Kidney glomerular epithelial cell (primary cell): ENCODE measurements at places on chromosomes 1 and 21.

DNA sequence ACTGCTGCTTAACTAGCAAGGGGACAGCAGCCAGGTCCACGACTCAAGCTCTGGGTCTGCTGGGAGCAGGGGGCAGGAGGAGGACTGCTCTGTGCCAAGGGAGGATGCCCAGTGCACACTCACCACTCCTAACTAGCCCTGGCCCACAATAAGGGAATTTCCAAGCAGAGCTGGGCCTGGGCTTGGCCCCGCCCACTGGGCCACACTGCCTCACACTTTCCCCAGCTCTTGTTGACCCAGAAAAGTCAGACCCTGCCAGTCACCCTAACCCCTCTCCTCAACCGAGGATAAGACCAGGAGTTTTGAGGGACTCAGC lies 18.7 kb downstream of the SLC9A1 start:
- DNase-seq: peak; percentile 31

- no peak for DNase-seq
These were observed 547.2 kb downstream of the PLPP3 start for GRCh38 chr1:56032096-56032676.

DNA sequence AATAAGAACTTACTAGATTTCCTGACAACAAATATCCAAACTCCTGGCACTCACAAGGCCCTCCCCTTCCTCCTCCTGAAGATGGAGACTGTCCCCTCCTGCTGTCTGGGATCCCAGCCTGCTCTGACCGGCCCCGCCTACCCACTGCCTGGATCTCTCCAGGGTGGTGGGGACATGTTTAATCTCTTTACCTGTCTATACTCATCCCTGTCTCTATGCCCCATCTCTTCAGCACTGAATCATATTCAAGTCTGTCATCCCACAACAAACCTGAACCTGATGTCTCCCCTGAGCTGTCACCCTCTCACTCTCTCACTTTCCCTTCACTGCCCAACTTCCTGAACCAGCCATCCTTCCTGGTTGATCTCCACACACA lies 22.1 kb downstream of the MATN1 start:
- DNase-seq: no peak

DNA sequence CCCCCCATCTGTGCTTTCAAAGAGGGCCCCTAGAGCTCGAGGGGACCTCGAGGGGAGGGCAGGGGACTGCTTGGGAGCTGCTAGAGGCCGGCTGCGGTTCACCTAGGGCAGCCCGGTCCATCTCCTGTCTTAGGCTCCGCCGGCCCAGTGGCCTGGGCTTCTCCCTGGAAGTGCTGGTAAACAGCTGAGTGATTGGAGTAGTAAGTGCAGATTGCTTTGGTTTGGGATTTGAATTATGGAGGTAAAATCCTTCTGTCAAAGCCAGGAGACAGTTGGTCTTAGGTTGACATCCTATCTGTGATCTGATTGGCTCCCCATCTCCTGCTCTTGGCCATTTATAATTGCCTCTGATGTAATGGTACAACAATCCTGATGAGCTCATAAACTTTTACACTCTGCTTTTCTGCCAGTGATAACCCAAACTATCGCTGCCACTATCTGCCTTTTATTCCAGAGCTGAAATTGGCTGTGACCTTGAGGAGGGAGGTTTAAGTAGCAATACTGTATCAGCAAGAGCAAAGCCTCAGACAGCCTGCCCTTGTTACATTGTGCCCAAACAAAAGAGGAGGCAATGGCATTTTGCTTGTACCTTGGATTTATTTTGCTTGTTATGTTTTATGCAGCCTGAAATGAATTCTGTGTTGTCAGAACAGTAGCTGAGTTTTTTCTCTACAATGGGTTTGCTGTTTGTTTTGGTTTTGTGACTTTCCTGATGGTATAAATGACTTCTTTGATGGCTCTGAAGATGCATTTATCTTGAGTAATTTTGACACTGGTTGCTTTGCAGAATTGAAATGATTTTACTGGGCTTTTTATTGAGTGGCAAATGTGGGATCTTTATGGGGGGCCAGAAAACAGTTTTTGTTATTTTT lies 2.4 kb downstream of the ARID1A start:
- peak; percentile 90 for DNase-seq

DNA sequence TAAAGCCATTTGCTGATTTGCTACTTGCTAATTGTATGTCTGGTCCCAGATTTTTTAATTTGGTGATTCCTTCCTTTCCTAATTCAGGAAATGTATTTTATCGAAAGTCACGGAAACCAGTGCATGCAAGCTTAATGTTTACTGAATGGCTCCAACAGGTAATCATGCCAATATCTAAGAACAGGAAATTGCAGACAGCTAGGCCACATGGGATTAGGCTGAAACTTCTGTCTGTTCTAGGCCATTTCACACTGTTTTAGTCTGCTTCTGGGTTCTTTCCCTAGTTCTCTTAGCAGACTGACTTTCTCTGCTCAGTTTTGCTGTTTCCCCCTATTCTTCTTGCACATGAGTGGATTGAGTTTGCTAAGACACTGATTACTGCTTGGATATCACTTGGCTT lies 111.4 kb downstream of the NTNG1 start:
- no peak for DNase-seq

DNA sequence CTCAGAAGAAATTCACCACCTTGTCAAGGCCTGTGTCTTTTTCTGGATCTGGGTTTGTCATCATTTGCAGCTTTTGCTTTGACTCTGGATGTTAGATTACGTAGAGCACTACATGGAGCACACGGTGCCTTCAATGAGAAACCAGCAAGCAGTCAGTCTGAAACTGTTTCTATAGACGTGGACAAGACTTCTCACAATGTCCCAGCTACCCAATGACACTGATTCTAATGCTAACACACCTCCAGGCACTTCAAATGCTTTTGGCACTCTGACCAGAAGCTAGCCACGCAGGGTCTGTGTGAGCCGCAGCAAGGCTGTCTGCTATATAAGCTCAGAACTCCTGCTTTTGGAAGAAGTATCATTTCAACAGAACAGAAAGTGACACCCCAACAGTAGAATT lies 38.2 kb downstream of the ITPKB start:
- no peak for DNase-seq

DNA sequence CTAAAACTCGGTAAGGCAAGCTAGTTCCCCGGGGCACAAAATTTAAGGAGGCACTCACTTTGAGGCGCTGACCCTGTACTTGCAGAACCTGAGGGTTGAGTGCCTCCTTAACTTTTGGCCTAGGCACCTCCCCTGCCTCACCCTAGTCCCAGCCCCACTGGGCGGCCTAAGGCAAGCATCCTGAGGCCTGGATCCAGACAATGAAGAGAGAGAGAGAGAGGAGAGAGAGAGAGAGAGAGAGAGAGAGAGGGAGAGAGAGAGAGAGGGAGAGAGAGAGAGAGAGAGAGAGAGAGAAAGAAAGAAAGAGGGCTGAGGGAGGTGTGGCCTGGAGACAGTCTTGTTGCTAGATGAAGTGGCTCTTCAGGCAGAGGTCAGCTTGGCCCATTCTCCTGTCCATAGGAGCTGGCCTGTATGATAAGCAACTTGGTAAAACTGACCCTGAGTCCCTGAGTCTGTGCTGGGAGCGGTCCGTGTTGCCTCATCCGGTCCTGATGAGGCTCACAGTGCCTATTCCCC lies 7.4 kb upstream of the LRRN2 start:
- DNase-seq: no peak

- no peak for DNase-seq
These were observed 7.8 kb upstream of the MEF2D start for GRCh38 chr1:156508205-156508954.

DNA sequence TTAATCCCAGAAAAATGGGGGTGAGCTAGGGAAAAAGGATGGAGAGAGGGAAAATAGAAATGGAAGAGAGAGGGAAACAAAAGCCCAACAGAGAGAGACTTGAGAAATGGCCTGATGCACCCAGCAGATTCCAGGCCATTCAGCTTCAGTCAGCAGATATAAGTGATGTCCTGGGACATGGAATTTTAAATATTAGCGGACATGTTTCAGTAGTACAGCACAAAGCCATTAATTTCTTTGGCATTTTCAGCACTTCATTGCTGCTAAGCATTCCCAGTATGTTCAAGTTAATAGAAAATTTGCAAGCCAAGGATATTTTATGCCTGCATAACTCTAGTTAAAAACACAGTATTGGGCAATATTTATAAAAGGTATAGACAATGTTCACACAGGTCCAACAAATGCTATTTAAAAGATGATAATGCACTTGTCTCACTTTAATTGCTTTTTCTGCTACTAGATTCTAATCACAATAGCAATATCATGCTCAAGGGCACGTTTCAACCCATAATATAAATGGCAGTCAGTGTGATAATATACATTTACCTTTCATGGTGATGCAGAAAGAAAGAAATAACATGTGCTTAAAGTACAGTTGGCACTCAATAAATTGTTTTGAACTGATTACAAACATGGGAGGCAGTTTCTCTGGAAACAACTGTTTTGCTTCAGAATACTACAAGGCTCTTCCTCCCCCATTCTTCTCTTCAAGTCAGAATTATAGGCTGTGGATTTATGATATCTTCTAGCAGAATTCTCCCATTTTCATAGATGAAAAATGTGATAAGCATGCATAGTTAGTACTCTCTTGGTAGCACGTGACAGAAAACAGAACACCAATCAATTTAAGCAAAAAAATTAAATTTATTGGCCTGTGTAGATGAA lies 108.1 kb upstream of the MAGI3 start:
- DNase-seq: no peak

- no peak for DNase-seq
These were observed 98.3 kb downstream of the DUSP10 start for GRCh38 chr1:221643404-221644144.

DNA sequence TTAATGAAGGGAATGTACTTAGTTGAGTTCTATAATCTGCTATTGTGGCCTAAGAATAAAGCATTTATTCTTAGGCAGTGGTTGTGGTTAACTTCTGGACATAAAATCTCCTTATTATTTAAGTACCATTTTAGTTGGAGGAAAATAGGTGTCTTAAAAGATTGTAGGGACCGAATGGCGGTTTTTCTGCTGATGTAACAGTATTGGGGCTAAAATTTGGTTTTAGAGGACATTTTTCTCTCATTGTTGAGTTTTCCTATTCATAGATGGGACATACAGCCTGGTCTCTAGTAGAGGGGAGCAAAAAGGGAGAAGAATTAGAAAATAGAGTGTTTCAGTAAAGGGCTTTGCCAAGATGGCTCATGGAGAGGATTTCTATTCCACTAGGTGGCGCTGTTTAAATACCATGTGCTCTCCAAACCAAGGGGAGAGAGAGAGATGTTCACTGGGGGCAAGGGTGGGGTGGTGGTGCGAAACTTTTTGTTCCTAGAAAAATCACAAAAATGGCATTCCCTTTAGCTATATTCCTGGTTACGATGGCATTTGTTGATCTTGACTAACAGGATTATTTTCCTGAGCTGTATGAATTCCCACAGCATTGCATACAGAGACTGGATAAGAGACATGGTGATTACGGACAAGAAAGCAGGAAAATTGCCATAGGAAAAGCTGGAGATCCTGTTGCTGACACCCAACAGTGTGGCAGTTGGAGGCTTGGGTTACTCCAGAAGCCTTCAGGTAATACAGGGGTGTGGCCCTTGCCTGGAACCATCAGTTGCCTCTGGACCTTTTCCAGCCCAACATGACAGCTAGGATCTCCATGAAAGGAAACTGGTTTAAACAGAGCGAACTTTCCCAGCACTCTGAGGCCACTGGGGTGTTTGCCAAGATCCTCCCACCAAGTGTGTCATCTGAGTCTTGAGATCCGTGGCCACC lies 18.2 kb upstream of the FCGR2A start:
- DNase-seq: peak; percentile 44
